ENCODE measurements at places on chromosomes 7 and 10.

DNA sequence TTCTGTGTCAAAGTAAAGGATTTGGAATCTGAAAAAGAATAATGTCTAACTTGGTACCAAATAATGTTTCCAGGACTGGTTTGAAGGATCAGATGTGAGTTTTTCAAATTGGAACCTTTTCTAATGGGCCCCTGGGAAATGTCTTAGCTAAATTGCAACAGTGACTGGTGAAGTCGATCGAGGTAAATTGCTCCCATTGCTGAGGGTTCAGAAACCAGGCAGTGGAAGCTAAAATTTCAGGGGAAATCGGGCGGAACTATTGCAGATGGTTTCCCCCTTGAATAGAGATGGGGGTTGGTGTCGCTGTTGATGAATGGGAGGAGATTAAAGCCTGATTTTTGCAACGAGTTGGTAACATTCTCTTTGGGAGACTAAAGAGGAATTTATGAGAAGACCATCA lies 112.7 kb downstream of the SND1 start:
- DNase-seq, result no peak

DNA sequence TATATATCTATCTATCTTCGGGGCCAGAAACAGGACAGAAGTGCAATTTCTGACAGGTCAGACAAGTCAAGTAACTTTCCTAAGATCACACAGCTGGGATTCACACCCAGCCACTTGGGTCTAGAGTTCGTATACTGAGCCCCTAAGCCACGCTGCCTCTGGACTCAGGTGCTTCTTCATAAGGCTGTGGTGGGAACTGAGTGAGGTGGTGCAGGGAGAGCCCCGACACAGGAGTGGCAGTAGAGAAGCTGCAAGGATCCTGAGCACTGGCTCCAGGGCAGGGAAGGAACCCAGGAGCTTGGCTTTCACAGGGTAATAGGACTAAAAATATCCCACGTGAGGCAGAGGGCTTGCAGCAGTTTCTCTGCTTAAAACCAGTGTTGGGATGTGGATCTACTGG lies 33.8 kb downstream of the C10orf53 start:
- DNase-seq, result no peak

DNA sequence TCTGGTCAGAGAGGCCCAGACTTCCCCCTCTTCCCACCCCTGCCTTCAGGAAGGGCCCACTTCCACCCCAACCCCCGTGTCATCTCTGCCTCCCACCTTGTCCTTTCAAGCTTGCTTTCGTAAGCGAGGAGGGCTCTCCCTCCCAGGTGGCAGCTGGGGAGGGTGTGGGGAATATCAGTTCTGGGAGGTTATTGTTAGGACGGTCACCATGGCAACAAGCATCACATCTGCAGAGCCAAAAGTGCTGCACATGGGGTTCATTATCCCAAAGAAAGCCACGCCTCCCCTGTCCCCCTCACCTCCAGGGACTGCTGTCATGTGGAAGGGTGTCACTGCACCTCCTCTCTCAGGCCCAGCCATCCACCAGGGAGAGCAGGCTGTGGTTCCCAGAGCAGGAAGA lies 2.6 kb upstream of the CAMK2B start:
- no peak for DNase-seq

DNA sequence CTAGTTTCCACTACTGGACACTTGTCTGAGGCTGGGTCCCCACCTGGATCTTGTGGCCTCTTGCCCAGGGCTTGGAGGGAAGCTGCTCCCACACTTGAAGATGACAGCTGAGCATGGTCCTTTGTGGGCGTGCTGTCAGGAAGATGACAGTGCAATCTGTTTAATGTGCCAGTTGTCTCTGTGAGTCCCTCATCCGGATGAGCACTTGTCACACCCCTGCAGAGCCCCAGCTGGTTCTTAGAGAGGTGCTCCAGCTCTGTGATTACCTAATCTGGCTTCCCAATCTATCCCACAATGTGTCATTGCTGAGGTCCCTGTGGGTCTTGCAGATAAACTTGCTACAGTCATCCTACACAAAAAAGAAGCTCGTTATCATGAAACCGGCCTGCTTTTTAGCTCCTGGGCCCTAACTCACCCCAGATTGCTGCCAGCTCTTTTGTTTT lies 34.8 kb upstream of the CCSER2 start:
- DNase-seq, result no peak

DNA sequence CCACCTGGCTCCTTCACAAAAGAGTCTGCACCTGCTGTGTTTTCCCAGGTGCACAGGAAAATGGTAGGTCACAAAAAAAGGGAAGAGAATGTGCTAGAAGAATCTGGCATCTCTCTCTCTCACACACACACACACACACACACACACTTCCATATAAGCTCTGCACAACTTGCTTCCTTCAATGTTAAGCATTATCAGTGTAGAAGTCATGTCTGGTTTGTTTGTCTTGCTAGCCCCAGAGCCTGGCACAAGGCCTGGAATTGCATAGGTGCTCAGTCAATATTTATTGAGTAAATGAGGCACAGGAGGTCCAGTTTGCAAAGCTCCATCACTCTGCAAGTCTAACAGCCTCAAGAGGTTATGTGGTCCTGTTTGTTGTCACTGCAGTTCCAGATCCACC lies 867.3 kb upstream of the AUTS2 start:
- no peak for DNase-seq

DNA sequence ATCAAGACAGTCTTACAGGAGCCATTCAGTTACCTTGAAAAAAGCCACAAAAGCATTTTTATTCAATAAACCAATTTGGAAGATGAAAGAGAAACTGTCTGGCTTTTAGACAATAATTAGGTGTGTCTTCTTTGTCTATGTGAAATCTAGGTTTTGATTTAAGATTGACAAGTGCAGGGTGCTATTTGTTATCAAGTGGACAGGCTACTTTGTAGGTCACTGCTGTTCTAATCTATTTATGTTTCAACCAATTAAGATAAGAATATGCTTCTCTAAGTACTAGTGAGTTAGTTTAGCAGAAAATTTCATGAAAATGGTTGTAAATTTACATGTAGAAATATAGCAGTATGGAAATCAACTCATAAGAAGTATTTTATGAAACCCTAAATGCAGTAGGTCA lies 177.5 kb downstream of the CACNA2D1 start:
- DNase-seq, result no peak

DNA sequence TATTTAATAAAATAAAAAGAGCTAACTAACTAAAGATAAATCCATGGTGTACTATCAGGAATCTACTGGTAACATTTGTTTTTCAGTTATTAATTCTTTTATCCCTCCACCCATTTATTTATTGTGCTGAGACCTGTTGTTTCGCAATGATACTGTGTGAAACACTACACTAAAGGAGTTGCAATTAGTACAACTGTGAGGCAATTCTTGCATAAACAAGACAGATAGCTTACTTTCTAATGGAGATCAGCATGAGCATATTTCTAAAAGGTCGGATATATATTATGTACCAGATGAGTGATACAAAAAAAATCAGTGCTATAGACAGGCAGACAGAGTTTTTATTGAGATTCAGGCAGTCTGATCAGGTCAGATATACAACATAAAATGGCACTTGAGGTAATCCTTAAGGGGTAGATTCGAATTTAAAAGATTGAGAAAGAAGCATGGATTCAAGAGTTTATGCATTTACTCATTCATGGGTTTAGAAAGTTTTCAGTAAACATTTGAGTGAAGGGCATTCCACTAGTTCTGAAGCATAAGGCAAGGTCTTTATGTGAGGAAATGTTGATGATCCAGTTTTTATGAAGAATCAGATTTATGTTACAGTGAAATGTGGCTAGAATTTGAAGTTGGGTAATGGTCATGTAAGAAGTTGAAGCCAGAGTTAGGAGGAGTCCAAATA lies 147.6 kb downstream of the POLR1F start:
- DNase-seq, result no peak

DNA sequence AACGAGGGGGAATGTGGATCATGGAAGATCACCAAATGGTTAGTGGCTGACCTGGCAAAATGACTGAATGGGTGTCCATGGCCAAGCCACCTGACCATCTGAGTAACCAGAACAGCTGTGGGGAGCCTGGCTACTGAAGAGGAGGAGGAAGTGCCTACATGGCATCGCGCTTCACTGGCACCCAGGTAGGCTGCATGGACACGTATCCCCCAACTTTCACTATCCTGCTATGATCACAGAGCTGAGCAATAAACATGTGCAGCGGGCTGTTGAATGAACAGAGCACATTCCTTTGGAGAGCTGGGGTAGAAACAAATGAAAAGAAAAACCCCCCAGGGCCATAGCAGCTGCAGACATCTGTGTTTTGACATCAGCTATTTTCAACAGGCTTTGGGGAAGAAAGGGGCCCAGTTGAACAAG lies 6.5 kb downstream of the AKR1B1 start:
- DNase-seq, result no peak

DNA sequence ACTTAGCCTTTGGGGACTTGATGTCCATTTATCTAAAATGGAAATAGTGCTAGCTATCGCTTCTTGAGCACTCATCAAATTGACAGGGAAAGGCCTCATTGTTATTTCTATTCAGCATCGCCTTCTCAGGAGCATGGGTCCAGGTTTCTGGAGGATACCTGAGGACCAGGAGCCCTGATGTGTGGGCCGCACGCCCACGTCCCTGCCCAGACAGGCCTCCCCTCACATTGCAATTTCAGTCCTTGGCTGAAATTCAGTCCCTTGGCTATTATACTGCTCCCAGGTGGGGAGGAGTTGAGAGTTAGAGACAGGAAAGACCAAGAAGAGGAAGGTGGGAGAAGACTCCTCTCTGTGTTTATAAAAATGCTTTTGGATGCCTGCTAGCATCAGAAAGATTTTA lies 38.9 kb downstream of the GPRIN2 start:
- DNase-seq, result no peak

- no peak for DNase-seq
These were observed 209.1 kb downstream of the TRIL start for GRCh38 chr7:28748933-28749584.

- no peak for DNase-seq
These were observed 171.5 kb upstream of the CDCA7L start for GRCh38 chr7:22117222-22117621.

DNA sequence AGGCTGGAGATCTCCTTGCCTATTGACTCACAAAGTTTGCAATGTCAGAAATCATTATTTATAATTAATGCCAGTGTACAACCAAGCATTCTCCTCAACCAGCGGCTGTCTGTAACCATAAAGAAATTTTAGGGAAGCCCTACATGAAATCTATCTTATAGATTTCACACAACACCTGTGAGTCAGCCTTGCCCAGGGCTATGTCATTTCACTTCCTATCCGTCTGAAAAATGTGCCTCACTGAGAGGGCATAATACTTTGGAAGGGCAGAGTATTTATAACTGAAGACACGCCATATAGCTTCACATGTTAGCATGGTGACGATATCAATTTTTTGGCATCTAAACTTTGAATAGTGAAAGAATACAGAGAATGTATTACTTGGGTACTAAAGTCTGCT lies 296.6 kb upstream of the ETV1 start:
- no peak for DNase-seq

DNA sequence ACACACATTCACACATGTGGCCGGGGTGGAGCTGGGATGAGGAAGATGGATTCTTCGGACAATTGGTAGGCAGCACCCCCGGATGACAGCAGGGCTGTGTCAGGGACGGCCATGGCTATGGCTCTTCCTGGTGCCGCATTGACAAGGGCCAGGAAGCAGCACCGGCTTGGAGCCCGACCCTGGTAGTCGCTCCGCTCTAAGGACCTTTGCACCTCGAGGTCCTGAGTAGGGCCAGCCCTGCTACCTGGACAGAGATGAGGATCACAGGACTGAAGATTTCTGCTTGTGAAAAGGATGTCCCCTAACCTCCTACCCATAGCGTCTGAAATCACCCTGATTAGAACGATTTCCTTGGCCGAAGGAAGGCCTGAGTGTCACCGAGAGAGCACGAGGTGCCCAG lies 134.1 kb downstream of the ADARB2 start:
- DNase-seq, result no peak

DNA sequence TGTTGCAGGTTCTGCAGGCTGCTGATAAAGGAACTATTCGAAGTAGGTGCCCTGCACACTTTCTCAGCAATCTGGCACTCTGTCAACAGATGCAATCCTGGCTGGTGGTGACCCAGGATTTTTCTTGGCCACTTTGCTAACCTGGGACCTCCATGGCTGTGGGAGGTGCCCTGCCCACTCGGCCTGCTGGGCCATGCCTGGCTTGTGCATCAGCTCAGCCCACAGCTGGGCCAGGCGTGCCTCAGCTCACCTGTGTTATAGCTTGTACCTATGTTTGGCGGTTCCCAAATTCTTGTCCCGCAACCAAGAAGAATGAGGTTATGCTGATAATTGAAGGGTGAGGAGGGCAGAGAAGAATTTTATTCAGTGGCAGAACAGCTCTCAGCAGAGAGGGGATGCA lies 141.7 kb downstream of the NPY start:
- no peak for DNase-seq

DNA sequence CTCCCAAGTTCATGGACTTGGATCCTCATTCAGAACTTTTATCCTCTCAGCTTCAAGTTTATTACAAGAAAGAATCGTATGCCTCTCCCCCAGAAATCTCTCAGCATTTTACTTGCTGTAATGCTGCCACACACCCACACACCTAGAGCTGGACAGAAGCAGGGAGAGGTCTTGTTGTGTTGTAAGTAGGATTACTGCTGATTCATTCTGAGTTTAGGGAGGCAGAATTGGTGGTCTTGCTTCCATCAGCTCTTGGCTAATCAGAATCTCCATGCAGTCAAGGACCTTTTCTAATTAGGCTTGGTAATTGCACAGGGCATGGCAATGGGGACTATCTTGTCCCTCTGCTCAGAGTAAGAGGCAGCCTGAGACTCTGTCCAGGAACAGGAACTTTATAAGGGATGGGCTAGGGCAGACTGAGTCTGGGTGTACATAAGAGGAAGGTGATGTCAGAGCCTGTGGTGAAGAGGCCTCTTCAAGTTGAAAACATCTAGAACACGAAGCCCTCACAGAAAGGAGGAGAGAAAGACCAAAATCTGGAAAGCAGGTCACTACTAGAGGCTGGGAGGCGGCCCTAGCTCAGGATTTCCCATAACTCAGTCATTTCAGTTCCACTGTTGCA lies 7.0 kb upstream of the PTPRE start:
- DNase-seq, result no peak

GRCh38 chr10:125048094-125048864 lies 106.4 kb downstream of the ZRANB1 start:
- no peak for DNase-seq

DNA sequence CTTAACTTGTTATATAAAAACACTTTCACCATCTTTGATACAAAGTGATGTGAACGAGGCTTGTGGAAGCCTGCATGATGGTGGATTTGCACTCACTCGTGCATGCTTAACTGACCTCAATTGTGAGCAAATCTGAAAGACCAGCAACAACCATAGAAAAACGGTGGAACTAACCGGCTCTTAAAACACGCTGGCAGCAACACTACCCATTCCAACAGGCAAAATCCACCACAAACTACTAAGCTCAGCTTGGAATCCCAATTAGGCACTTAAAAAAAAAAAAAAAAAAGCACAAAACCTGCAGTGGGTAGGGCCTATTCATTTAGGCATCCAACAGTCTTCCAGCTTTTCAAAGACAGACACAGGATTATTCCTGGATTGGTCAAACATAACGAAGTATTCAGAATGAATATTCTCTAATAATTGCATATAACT lies 1.8 kb downstream of the GDI2 start:
- no peak for DNase-seq

- DNase-seq, result no peak
These were observed 476.5 kb downstream of the GPAM start for GRCh38 chr10:111707076-111707475.

GRCh38 chr10:77036276-77036675 lies 601.3 kb downstream of the KCNMA1 start:
- DNase-seq, result no peak

GRCh38 chr10:83926606-83927005 lies 212.7 kb upstream of the GHITM start:
- no peak for DNase-seq

GRCh38 chr10:11746883-11747539 lies 4.8 kb downstream of the ECHDC3 start:
- DNase-seq, result no peak
